ENCODE measurements at places on chromosomes 3 and 15. TPM values are rescaled to one million over a fixed set of nuclear protein-coding genes. Genes with fewer than 3 reads are reported as not detected.

Gene SCN5A
- total RNA-seq = 1.2 TPM

- no peaks in the 10 kb centered on the region for H3K36me3 ChIP-seq
- H3K27me3 ChIP-seq = no peaks in the 10 kb centered on the region
- no peak for DNase-seq
- H3K4me3 ChIP-seq = no peak overlapping the region
- H3K27ac ChIP-seq = no peak overlapping the region
Observed at GRCh38 chr3:13518516-13518953, 30.4 kb upstream of the FBLN2 start.

GRCh38 chr15:74840851-74841775, 1.8 kb downstream of the ULK3 start:
- H3K27me3 ChIP-seq = no peaks in the 10 kb centered on the region
- no peak for DNase-seq
- peaks cover 23% of the 10 kb centered on the region for H3K4me1 ChIP-seq
- peak overlapping the region; percentile 96 for H3K4me3 ChIP-seq
- H3K36me3 ChIP-seq = no peaks in the 10 kb centered on the region

- H3K27me3 ChIP-seq = peaks cover 5% of the 10 kb centered on the region
- peak overlapping the region; percentile 97 for H3K4me3 ChIP-seq
Observed at GRCh38 chr3:150760431-150761200, 2.4 kb downstream of the SIAH2 start.

GRCh38 chr3:149266736-149267135, 45.1 kb upstream of the CP start:
- H3K4me1 ChIP-seq = no peaks in the 10 kb centered on the region
- no peak overlapping the region for H3K27ac ChIP-seq
- no peaks in the 10 kb centered on the region for H3K36me3 ChIP-seq
- DNase-seq = no peak
- H3K27me3 ChIP-seq = no peaks in the 10 kb centered on the region

- H3K4me1 ChIP-seq = peaks cover 7% of the 10 kb centered on the region
- H3K36me3 ChIP-seq = peaks cover 21% of the 10 kb centered on the region
- DNase-seq = no peak
- H3K4me3 ChIP-seq = no peak overlapping the region
Observed at GRCh38 chr15:57156210-57156884, 220.0 kb upstream of the CGNL1 start.
